Activated T-cell treated with anti-CD3 and anti-CD28 coated beads, Interleukin-2, amount 50 U/mL, for 24 hours (primary cell): ENCODE measurements at places on chromosomes 2 and 18.
A peak's percentile ranks its signal among the peaks of the same experiment; 100 is the strongest.

DNA sequence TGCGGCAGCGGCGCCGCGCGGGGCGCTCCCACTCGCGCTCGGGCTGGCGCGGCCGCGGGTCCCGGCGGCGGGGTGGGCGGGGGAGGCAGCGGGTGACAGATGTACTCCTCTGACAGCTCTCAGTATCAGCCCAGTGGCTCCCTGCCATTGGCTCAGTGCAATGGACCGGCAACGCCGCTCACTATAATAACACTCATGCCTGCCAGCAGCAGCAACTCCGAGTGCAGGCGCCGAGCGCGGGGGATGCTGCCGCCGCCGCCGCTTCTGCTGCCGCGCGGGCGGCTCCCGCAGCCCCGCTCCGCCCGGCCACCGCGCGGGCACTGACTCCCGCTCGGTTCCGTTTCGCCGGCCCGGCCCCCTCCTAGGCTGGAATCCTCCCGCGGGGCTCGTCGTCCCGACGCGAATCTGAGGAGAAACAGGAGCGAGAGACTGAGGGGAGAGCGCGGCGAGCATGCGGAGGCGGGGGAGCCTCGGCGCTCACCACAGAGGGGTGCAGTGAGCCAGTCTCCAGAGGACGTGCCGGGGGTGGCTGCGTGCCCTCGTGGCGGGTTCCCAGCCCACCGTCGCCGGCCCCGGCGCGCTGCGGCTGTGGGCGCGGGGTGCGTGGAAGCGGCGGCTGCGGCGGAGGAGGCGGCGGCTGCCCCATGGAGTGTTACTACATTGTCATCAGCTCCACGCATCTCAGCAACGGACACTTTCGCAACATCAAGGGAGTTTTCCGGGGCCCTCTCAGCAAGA lies at the start of gene ZNF804A:
Gene ZNF804A (plus strand): TSS at position 214 of the 738 bp plus-strand sequence. CDS start 431 bp downstream, at position 645.
- DNase-seq, result peak; percentile 28

GRCh38 chr2:240211598-240212424 lies 71.4 kb upstream of the OTOS start:
- no peak for DNase-seq

GRCh38 chr18:39425172-39425850 lies 1859.7 kb upstream of the CELF4 start:
- no peak for DNase-seq

DNA sequence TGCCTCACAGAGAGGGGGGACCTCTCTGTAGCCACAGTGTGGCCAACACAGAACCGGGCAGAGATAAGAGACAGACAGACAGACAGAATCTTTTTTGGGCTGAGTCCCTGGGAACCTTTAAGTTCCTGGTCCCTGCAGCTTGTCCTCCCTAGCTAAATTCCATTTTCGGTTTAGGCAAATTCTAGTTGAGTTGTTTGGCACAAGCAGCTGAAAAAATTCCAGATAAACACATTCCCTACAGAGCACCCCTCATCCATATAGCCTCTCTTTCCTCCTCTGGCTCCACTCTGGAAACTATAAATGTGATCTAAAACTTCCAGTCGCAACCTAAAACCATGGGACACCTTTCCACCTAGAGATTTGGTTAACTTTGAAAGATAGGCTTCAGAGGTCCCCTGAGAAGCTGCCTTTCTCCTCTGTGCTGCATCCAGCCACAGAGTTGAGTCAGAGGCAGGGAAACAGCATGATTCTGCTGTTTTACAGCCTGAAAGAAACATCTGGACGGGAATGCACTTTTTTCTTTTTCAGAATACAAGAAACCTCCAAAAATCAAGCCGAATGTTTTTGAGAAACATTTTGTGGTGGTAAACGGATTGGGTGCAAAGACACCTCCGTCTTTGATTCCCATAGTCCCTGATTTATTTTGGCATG lies 30.9 kb downstream of the SLC4A3 start:
- no peak for DNase-seq

DNA sequence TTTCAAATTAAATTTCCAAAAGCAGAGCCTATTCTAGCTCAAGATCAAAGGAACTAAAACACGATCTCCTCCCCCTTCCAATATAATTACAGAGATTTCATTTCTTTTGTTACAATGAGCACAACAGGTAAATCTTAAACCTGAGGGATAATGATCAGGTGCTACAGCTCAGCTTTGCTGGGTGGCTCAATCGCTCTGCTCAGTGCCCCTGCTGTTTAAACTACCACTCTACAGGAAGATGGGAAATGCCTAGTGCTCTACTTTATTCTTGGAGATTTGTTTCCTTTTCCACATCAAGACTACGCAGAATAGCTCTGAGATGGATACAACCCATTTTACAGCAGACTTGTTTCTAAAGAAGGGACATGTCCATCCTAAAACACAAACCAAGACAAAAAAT lies 162.3 kb downstream of the TCF4 start:
- DNase-seq, result no peak

DNA sequence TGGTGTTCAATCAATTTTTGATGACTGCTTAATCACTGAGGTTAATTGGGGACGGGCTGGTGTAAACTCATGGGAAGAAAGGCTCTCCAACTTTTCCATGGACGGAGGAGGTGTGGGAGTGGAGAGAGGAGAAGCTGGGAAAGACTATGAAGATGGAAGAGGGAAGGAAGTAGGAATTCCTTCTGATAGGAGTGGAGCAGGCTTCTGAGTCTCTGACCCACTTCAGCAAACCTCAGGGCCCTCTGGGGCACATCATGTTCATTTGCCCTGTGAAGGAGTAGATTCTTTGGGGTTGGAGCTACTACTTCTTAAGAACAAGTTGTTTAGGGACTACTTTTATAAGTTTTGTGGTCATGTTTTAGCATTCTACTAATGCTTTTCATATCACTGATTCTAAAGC lies 87.0 kb upstream of the MAP4K3 start:
- no peak for DNase-seq

- no peak for DNase-seq
Measured at GRCh38 chr2:16395601-16396000, 270.0 kb downstream of the CYRIA start.

DNA sequence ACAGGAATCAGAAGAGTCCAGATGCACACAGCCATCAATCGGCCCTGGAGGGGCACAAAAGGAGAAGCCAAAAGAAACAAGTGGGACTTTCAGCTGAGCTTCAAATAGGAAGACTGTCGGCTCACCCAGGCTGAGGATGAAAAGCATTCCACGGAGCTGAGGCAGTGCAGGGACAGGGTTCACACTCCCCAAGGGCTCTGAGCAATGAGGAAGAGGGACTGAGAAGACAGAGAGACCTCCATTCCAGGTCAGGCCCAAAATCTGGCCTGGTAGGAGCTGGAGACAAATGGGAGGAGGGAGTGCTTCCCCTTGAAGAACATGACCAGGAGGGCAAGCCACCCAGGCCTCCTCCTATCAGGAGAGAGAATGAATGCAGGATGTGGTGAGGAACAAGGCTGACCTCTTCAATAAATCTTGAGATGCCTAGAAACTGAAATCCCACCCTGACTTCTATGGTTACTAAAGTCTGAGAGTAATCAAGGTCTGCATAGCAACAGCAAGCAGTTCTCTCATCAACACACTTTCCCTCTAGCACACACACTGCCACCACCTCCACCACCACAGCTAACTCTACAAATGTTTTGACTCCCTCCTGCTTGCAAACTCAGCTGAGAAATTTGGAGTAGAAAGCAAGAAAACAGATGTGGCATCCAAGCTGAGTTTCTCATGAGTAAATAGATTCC lies 434.4 kb downstream of the TNS1 start:
- no peak for DNase-seq

- no peak for DNase-seq
Measured at GRCh38 chr18:7512348-7512747, 54.8 kb upstream of the PTPRM start.

DNA sequence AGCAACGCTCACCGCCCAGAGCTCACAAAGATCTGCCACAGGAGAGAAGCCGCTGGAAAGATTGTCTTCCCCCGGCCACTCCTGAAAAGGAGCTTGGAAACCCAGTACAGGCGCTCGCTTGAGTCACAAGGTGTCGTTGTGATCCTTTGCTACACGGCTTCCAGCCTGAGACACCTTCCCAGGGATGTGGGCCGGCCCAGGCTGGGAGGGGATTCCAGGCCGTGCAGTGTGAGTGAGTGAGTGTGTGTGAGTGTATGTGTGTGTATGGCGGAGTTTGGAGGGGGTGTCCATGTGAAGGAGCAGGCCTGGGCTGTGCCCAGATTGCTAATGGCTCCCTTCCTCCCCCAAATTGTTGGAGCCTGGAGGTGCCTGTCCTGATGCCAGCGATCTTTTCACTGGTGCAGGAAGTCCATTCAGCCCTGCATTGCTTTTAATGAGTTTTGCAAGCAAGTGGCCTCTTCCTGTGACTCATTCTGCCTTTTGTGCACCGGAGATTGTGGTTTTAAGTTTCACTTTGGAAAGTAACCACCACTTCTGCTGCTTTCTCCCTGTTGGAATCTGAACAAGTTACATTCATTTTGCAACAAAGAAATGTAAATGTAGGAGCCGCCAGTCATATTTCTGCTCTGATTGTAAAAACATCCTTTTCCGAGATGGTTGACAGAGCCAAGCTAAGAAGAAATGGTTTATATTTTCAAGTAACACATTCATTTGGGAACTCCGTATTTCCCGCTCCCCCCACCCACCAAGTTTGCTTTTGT lies 83.7 kb downstream of the LPIN1 start:
- peak; percentile 73 for DNase-seq

DNA sequence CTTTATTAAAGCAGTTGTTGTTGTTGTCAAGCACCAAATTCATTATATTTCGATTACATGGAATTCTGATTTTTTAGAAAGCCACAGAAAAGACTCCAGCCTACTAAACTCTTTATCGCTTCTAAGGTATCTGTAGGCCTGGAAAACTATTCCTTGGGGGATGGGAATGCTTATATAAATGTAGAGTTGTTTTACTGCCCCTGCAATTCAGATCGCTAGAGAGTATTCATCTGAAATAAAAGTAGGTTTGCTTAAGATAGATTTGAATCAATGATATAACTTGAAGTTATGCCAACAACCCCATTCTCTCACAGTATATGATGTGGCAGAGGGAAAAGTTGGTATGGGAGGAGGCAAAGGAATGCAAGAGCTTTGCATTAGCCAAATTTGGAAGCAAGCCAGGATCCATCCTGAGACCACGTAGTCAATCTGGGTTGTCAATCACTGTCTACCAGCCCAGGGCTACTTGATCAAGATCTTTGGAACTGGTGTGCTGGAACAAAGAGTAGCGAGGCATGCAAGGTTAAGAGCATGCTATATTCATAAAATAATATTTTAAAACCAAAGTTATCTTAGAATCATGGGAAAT lies 95.9 kb downstream of the LYPD6B start:
- no peak for DNase-seq
